ENCODE measurements at places on chromosomes 12 and 14.

- no peak for DNase-seq
These were observed 55.3 kb downstream of the GALNT16 start for GRCh38 chr14:69315301-69315700.

- no peak for DNase-seq
These were observed 97.1 kb downstream of the BCL2L14 start for GRCh38 chr12:12167847-12168246.

- DNase-seq: no peak
These were observed 42.8 kb upstream of the CPSF6 start for GRCh38 chr12:69196302-69197288.

DNA sequence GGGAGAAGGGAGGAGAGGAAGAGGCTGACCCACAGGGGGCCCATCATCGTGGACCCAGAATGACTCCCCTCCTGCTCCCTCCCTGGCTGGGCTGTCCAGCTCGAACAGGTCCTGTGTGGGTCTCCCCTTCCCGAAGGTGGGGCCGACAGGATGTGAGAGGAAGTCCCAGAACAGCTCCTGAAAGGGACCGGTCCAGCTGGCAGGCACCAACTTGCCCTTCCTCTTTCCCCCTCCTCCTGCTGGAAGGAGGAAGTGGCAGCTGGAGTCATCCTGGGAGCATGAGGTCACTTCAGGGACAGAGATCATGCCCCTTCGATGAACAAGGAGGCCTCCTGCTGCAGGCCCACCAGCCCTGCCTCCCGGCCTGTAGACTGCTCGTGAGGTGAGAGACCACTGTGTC is 35.0 kb upstream of the BEGAIN start:
- DNase-seq: no peak

DNA sequence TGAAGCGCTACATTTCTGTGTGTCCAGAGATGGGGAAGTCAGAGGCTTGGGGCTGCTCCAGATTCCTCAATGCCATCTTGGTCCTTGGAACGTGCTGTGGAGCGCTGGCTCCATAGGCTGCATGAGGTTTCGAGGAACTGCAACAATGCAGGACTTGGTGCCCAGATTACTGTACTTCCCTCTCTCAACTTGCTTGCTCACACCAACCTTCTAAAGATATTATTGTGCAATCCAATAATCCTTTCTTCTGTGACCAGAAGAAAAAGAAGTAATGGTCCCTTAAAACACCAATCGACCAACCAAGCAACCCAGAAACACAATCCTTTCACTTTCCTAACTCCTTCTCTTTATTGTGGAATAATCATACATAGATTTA is 3.7 kb downstream of the PRICKLE1 start:
- no peak for DNase-seq

DNA sequence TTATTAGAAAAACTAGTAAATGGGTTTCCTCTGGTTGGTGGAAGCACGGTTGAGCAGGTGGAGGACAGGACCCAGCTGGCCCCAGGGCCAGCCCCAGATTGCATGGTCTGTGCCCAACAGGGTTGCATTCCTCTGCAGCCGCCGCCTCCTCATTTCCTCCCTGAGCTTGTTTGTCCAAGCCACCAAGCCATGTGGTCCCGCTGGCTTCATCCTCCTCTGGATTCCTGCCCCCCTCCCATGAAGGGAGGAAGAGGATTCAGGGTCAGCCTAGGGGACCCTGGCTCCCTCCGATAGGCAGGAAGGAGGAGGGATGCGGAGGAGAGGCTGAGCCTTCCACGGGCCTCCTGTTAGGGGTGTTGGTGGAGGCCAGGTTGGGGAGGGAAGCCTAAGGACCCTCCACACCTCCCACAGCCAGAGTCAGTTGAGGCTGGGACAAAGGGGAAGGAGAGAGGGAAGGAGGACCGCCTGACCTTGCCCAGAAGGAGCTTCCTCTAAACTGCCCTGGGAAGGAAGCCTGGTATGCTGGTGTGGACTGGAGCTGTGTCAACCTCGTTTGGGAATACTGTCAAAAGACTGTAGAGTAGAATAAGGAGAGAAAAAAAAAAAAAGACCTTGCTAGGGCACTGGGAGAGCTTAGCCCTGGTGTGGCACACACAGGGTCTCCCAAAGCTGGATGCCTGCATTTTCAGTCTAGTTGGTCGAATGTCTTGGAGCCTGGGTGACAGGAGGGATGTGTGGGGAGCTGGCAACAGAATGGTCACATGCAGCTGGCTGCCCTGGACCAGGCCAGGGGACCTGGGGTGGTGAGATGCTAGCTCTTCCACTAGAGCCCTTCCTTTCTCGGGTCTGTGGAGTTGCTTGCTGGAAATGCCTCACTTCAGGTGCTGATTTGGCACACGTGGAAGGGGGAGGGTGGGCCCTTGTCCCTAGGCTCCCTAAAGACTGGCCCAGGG is 42.4 kb downstream of the PLEKHG3 start:
- no peak for DNase-seq

- DNase-seq: no peak
These were observed 465.8 kb downstream of the CCER1 start for GRCh38 chr12:90489141-90489540.

- DNase-seq: no peak
These were observed 936.1 kb upstream of the FBXO33 start for GRCh38 chr14:40368314-40368713.

- no peak for DNase-seq
These were observed at the start of gene SLC25A47 for GRCh38 chr14:100323121-100323941. Gene SLC25A47 (plus strand): TSS chr14:100323339. CDS start chr14:100323415, 76 bp downstream.

- DNase-seq: no peak
These were observed 2.8 kb downstream of the FGD6 start for GRCh38 chr12:95214466-95214865.

- no peak for DNase-seq
These were observed 387.5 kb downstream of the BCAT1 start for GRCh38 chr12:24561411-24561871.

DNA sequence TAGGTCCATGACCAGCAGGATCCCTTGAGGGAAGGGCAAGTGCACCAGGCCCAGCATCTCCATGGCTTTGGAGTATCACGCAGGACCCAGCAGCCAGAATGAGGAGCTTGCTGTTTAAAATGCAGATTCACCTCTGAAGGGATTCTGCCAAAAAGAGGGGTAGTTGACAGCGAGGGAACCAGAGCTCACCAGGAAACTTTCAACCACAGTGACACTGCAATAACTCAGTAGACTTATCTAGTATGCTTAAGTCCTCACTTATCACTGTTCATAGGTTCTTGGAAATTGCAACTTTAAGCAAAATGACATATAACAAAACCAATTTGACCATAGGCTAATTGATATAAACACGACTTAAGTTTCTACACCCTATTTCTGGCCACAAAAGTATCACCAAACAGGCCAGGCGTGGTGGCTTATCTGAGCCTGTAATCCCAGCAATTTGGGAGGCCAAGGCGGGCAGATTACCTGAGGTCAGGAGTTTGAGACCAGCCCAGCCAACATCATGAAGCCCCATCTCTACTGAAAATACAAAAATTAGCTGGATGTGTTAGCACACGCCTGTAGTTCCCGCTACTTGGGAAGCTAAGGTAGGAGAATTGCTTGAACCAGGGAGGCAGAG is 21.4 kb upstream of the CKAP4 start:
- DNase-seq: no peak

- DNase-seq: no peak
These were observed 5.2 kb downstream of the RHOF start for GRCh38 chr12:121788176-121788818.

GRCh38 chr12:124914392-124915238 is at the start of gene UBC:
Gene UBC (minus strand): TSS chr12:124914650. CDS start chr12:124913771, 879 bp downstream.
- DNase-seq: peak; percentile 86

GRCh38 chr12:72872238-72872887 is 600.2 kb downstream of the TRHDE start:
- DNase-seq: no peak

DNA sequence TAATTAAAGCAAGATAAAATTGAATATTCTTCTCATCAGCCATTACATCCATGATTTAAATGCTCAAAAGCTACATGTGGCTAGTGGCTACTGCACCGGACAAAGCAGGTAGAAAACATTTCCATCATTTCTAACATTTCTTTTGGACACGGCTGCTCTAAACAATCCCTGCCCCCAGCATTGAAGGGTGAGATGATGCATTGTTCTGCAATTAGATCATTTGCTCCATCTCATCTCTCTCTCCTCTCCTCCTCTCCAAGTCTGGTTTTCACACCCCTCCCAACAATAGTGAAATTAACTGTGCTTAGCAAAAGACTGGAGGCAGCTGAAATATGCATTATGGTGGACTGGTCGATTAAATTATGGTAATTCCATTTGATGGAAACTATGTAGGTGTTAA is 288.5 kb downstream of the KSR2 start:
- DNase-seq: no peak
